ENCODE measurements at places on chromosomes 5 and 9.

DNA sequence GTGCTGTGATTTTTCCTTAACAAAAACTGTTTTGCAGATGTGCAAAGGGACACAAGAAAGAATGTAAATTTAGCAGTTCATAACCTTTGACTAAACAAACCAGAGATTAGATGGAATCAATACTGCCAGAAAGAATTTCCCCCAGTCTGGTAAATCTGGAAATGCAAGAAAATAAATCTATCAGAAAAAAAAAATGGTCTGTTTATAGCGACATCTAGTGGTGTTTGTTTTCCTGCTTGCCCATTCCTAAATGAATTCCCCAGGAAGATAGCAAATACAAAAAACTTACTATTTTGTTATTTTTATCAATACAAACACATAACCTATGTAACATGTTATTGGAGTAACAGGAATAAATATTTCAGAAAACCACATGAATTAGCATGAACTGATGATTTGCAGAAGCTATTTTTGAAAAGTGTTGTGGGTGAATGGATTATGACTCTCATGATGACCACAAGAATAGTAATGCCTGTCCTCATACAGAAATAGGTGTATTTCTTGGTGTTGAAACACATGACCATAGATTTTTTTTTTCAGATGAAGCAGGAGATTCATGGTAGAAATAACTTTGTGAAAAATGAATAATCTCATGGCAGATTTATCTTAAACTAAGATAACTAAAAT, 1703.8 kb downstream of the MAT2B start:
- no peak for DNase-seq

DNA sequence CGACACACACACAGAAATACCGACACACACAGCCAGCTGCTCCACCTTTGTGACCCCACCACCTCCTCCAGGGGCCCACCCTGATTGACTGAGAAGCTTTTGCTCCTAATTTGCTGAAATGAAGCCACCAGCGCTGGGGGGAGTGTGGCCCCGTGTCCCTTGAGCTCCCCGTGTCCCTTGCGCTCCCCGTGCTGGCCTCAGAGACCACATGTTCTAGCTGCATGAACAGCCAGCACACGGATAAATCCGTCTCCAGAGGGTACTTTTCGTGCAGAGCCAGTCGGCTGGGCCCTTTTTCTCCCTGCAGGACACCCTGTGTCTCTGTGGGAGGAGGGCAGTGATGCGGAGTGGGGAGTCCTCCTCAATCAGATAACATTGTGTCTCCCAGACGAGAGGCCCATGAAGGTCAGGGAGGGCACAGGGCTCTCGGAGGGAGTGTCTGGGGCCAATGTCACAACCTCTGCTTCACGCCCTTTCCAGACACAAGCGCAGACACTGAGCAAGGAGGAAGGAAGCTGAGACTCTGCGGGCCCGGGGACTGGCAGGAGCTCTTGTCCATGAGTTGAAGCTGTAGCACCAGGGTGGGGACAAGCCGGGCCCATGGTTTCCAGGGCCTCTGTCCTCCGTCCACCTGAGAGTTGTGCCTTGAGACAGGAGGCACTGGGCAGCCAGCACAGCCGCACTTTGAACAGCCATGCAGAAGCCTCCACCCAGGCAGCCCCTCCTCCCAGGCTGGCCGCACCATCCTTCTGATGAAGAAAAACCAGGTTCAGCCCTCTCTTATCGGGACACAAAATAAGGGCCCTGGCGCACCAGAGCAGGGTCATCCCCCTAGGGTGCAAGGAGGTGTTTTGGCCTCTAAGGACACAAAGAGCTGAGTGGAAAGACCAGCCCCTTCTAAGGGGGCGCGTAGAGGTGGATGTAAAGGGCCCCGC, 36.4 kb upstream of the SLC6A19 start:
- no peak for DNase-seq

DNA sequence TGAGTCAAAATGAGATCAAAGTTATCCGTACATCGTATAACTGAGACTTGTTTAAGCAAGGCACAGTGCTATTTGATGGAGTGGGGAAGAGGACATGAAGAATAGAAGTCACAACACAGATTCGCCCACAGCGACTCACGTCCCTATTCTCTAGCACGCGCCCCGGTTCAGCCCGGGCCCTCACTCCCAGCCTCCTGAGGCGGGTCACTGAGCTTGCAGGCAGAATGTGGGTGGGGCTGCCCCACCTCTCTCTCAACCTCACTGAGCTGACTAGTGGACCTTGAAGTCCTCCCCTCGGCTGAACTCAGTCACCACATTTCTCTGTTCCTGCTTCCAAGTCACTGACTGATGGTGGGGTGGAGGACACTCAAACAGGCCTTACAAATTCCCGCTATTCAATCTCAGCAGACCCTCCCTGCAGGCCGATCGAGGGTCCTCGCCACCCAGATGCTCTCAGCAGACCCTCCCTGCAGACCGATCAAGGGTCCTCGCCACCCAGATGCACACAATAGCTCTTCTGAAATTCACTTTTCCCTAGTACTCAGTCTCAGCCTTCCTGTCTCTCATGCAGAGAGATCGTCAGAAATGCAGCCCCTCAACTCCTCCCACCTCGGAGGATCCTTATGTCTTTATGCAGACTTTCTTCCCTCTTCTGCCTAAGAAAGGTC, 12.9 kb downstream of the GLDC start:
- DNase-seq: peak; percentile 84

DNA sequence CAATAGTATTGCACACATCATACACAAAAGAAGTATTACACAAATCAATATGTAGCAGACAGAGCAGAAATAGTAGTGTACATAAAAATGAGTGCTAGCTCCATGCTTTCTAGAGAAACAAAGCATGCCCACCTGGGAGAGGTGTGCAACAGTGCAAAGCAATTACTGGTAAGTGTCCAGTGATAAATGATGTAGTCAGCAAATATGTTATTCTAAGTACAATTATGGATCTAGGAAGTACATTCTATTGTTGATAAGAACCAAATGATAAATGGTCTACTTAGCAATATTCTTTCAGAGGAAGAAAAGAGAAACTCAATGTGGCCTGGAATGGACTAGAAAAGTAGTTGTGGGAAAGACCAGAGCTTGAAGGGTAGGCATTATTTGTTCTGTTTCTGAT, 188.6 kb downstream of the HINT1 start:
- DNase-seq: no peak

- DNase-seq: no peak
Measured at GRCh38 chr5:42035526-42035925, 110.4 kb downstream of the FBXO4 start.

- no peak for DNase-seq
Measured at GRCh38 chr5:87313216-87313615, 45.5 kb downstream of the RASA1 start.

DNA sequence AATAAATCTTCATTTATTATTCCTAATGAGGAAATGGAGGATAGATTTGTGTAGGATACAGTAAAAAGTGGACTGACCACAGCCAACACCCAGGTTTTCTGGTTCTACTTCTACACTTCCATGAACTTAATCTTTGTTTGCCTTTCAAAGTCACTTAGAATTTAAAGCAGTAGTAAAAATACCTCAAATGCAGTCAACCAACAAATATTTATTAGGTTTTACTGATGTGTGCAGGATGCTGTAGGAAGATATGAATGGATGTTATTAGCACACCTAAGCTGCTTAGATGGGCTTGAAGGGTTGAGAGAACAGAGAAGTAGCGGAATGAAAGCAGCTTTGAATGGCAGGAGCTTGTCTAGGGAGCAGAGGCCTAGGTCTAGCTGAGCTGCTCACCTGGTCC, 201.1 kb downstream of the PALM2AKAP2 start:
- no peak for DNase-seq

- no peak for DNase-seq
Measured at GRCh38 chr5:137223324-137224295, 275.5 kb downstream of the SPOCK1 start.

DNA sequence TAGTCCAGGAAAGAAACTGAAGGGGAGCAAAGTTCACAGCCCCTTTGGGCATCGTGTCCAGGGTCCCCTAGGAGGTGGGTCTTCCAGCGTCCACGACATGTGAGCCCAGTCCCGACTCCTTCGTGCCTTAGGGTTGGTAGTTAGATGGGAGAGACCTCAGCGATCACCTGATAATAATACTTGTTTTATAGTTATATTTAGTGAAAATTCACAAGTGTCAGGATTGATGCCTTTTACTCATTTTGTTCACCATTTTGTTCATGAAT, 20.1 kb downstream of the SPAAR start:
- DNase-seq: no peak

DNA sequence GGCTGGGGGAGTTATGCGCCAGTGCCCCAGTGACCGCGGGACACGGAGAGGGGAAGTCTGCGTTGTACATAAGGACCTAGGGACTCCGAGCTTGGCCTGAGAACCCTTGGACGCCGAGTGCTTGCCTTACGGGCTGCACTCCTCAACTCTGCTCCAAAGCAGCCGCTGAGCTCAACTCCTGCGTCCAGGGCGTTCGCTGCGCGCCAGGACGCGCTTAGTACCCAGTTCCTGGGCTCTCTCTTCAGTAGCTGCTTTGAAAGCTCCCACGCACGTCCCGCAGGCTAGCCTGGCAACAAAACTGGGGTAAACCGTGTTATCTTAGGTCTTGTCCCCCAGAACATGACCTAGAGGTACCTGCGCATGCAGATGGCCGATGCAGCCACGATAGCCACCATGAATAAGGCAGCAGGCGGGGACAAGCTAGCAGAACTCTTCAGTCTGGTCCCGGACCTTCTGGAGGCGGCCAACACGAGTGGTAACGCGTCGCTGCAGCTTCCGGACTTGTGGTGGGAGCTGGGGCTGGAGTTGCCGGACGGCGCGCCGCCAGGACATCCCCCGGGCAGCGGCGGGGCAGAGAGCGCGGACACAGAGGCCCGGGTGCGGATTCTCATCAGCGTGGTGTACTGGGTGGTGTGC, at the start of gene RXFP3:
Gene RXFP3, plus strand, starts transcription at position 6 of the 636 bp plus-strand sequence. Its CDS starts 355 bp downstream, at position 361.
- DNase-seq: no peak

GRCh38 chr5:102778478-102778877, 23.4 kb downstream of the PAM start:
- DNase-seq: no peak

- DNase-seq: no peak
Measured at GRCh38 chr9:134477342-134477925, 151.2 kb downstream of the RXRA start.

DNA sequence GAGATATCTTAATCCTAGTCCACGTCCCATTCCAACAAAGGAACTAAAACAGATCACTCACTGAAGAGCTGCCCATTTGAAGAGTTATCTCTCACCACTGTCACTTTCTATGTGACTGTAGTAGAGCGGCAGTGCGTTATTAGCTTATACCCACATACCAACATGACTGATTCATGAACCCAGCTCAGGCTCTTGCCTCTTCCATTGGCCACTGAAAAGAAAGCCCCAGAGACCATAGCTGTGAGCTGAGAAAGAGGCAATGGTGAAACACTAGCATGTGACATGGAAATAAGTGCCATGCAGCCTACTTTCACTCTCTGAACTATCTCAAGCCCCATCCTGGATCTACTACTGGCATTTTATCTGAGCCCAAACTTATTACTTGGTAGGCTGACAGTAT, 151.7 kb upstream of the MOCS2 start:
- no peak for DNase-seq

GRCh38 chr9:90515510-90515909, 127.1 kb downstream of the DIRAS2 start:
- DNase-seq: no peak

DNA sequence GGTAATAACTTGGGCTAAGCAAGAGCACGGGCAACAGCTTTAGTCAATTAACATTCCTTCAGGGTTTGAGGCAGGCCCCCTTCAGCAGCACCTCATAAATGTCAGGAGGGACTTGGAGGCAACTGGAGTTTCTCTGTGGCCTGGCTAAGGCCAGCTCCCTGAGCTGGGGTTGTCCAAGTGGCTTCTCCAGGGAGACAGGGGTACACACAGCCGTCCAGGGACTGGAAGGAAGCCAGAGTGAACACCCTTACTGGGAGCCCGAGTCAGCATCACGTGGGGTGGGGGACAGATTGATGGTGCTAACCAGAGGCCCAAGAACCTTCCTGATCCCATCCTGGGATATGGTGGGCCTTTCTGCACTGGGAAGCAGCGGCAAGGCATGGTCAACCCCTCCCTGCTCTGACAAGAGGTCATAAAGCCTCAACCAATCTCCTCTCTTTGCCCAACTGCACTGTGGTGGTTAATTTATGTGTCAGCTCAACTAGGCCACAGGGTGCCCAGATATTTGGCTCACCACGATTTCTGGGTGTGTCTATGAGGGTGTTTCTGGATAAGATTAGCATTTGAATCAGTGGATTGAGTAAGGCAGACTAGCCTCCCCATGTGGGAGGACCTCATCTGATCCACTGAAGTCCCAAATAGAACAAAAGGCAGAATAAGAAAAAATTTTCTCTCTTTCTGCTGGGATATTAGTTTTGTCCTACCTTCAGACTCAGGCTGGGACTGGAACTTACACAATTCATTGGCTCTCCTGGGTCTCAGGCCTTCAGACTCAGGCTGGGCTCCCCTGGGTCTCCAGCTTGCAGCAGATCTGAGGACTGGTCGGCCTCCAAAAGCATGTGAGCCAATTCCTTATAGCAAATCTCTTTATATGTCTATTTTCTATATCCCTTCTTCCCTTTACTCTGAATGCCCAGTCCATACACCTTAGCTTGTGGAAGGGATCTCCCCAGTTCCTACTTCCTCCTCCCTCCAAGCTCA, 127.2 kb upstream of the LARP1 start:
- no peak for DNase-seq

DNA sequence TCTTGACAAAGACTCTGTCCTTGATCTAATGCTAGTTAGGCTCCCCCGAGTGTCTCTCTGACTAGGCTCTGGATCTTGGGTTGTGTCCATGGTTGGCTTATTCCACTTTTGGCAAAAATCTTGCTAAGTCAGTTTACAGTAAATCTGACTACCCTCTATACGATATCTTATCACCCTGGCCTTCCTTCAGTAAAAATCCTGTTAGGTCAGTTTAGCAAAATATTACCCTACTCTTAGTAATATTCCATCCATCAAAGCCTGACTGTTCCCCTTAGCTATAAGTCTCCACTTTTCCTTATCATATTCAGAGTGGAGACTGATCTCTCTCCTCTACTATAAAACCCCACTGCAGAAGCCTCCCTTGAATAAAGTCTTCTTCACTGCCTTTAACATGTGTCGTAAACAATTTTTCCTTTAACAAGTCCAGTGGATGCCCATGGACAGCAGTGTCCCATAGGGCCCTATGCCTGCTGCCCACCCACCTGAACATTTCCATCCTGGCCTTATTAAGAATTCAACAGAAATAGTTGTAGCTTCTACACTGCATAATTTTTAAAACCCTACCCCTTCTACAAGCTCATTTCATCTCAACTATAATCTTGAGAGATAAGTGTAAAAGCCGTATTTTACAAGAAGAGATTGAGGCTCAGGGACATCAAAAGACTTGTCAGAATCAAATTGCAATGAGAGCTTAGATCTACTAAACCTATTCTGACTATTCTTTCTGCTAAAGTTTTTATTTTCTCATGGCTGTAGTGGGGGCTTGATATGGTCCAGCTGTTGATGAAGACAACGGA, 22.3 kb downstream of the MINAR2 start:
- DNase-seq: no peak

DNA sequence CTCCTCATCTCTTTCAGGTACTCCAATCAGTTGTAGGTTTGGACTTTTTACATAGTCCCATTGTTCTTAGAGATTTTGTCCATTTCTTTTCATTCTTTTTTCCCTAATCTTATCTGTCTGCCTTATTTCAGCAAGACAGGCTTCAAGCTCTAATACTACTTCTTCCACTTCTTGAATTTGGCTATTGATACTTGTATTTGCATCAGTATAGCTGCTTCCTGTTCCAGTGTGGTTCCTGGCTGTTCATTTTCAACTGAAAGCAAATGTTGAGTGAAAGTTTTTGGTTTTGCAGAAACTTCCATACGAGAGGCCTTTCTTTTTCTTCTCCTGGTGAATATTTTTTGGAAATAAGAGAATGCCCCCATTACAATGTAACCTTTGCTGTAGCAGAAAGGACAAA, 12.0 kb upstream of the IFNA1 start:
- DNase-seq: no peak

- no peak for DNase-seq
Measured at GRCh38 chr5:173845321-173845720, 42.8 kb upstream of the CPEB4 start.
